Nasal cavity respiratory epithelium epithelial cell of viscerocranial mucosa (primary cell): ENCODE measurements at places on chromosomes 16 and 17. TPM values are rescaled to one million over a fixed set of nuclear protein-coding genes. Genes with fewer than 3 reads are reported as not detected.

The WNK4 gene
- total RNA-seq: under 0.01 and 0.57 TPM in 2 replicates

The GDPD3 gene
- total RNA-seq: 1.8 and 3.8 TPM in 2 replicates

The KIF2B gene
- not detected in 2 replicates for total RNA-seq

The KLHL11 gene
- 41.4 and 45.1 TPM in 2 replicates for total RNA-seq

The BANP gene
- 26.0 and 36.0 TPM in 2 replicates for total RNA-seq

The HAP1 gene
- total RNA-seq: 1.4 and 5.1 TPM in 2 replicates

The SLC35G6 gene
- total RNA-seq: not detected in 2 replicates

The SLC9A5 gene
- 0.34 and 0.43 TPM in 2 replicates for total RNA-seq

The EME1 gene
- total RNA-seq: 0.14 and 0.68 TPM in 2 replicates

The RAC3 gene
- 16.7 and 22.6 TPM in 2 replicates for total RNA-seq

The DPEP1 gene
- total RNA-seq: not detected in 2 replicates

The SOCS3 gene
- 18.8 and 19.6 TPM in 2 replicates for total RNA-seq

The CARD14 gene
- 1.0 and 10.9 TPM in 2 replicates for total RNA-seq

The TBC1D3I gene
- 0.07 TPM in 1 of 2 replicates, not detected in the other for total RNA-seq

The CEP131 gene
- 7.5 and 12.0 TPM in 2 replicates for total RNA-seq

The HCFC1R1 gene
- 2.4 and 9.4 TPM in 2 replicates for total RNA-seq
